ENCODE measurements at places on chromosomes 5 and 9.

DNA sequence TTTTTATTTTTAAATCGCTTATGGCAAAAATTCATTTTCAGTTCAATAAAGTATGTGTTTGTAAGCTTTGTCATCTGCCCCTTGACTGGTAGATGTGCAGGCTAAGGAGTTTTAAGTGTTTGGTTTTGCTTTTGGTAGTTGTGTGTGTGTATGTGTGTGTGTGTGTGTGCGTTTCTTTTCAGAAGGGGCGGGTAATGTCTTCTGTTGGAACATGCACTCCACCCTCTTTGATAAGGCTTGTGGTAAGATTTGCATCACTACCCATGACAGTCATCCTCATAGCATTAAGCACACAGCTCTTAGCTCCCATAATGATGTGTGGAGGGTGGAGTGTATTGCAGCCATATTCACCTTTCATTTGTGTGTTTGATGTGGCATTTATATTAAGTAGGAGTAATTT lies 92.1 kb upstream of the FSD1L start:
- peak; percentile 27 for DNase-seq

GRCh38 chr9:134325096-134325812 lies 1.0 kb upstream of the RXRA start:
- DNase-seq, result peak; percentile 37

DNA sequence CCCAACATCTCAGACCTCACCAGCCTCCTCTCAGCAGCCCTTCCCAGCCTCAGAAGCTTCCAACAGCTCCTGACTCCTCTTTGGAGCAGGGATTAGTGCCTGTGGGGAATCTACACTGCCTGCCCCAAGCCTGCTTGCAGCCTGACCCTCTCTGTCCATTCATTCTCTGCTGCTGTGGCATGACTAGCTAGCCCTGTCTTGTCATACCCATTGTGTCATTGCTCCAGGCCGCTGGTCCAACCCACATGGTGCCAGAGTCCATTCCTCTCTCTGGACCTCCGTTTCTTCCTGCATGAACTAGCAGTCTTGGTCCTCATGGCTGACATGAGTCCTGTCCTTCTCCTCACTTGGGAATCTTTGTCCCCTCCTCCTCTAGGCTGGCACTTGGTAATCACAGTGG lies 12.8 kb upstream of the RXRA start:
- no peak for DNase-seq

DNA sequence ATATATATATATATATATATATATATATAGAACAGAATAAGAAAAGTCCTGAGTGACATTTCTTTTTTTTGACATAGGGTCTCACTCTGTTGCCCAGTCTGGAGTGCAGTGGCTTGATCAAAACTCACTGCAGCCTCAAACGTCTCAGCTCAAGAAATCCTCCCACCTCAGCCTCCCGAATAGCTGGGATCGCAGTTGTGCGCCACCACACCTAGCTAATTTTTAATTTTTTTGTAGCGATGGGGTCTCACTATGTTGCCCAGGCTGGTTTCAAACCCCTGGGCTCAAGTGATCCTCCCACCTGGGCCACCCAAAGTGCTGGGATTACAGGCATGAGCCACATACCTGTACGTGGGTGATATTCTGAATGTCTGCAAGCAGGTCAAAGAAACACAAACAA lies 48.3 kb downstream of the SPRY4 start:
- no peak for DNase-seq

DNA sequence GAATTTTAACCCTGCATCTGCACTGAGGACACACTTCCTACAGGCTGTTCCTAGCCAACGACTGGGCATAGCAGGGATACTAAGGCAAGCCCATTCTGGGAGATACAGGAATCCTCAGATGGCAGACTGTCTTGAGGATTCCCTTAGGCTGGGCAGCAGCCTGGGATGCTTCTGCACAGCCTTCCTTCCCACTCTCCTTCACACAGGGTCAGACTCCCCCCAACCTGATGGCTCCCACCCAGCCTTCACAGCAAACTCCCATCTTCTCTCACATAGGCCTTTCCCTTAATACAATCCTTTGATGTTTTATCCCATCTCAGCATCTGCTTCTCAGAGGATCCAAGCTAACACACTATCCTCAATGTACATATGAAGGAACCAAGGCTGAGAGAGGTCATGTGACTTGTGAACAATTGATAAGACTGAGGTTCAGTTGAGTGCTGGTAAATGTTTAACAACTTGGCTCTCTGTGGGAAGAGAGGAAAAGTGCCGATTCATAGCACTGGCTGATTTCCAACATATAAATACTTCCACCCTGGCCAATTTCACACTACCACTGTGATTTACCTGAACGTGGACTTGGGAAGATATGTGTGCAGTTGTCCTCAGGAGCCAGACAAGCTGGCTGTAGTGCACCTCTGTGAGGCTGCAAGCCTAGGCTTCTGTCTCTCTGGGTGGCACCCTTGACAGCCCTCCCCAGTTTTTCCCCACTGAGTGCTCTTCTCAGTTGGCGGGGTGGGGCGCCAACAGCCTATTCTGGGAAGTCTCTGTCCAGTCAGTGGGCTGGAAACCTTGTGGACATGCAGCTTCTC lies 120.2 kb upstream of the TRIM32 start:
- no peak for DNase-seq

GRCh38 chr9:472479-473075 lies 257.9 kb downstream of the DOCK8 start:
- DNase-seq, result no peak

DNA sequence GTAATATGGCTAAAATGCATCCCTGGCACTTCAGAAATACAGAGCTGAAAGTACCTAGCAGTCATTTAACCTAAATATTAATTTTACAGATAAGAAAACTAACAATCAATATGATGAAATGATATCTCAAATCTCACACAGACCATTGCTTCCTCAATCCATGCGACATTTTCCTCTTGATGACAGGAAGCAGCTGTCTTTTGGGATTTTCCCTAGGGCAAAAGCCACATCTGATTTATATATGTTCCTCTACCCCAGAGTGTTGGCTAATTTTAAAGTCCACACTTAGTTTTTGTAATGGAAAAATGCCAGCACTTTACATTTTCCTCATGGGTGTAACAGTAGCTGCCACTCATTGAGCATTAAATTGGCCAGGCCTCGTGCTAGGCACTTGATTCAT lies 47.7 kb upstream of the ITGA1 start:
- DNase-seq, result no peak

DNA sequence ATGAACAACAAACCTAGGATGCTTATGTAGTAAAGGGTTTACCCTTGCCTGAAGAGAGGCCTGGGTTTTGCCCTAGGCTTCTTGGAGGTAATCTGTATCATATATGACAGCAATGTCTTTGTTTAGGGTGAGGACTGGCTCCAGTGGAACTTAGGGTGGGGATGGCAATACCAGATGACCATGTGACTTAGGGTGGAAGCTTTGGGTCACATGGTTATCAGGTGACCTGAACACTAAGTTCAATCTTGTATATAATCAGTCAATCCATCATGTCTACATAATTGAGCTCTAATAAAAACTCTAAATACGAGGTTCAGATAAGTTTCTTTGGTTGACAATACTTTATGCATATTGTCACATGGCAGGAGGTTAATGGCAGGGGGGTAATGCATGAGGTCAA lies 10.6 kb upstream of the PPP2R2B start:
- DNase-seq, result no peak

- no peak for DNase-seq
Measured at GRCh38 chr9:97387504-97387886, 24.4 kb upstream of the TDRD7 start.

DNA sequence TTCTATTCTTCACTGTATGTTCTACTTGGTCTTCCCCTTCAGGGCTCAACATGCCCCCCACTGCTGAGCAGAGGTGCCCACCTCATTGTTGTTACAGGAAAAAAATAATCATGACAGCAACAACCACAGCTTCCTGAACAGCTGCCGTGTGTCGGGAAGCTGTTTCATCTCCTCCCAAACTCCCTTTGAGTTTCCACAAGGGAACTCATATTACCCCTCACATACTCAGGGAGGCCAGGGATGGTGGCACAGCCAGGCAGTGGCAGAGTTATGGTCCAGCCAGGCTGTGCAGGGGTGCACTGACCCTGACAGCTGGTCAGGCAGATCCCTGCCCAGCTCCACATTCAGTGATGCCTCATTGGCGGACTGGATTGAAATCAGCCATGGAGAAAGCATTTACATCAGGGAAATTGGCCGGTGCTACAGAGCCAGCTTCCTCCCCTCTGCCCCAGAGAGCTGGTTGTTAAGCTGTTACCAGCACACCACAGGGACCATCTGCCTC lies 37.3 kb downstream of the SARDH start:
- peak; percentile 14 for DNase-seq

DNA sequence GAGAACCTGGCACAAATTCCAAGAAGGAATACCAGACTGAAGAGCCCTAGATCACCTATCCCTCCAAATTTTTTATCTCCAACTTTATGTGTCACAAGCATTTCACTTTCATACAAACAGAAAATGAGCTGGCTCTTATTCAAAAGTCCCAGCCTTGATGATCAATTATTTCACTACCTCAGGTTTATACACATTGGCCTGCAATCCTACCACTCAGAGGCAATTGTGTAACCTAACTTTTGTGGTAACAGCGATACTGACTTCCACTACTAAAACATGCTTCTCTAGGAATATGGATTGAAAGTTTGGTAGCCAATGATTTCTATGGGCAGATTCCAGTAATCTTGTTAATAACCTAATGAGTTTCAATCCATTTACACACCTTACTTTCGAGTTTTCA lies 10.5 kb downstream of the RNF38 start:
- DNase-seq, result no peak

DNA sequence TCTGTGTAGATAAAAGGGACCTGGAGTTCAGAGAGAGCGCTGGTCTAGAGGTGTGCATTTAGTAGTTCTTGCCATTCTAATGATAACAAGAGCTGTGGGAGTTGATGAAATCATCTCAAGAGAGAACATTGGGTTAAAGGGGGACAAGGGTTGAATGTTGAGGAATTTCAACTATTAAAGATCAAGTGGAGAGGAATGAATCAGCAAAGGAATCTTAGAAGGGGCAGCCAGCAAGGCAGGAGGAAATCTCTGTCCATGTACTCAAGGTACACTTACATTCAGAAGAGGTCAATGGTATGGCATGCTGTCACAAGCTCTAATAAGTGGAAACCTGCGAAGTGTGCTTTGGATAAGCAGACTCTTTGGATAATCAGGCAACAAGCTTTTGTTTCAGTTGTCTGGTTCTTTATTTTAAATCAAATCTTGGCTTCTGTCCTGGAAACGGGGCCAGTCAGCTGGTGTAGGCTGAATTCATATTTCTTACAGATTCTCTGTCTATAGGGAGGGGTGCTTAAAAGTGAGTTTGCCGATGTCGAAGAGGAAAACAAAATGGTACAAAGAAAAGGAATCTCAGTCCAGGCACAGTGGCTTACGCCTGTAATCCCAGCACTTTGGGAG lies 320.5 kb upstream of the CD180 start:
- DNase-seq, result no peak

DNA sequence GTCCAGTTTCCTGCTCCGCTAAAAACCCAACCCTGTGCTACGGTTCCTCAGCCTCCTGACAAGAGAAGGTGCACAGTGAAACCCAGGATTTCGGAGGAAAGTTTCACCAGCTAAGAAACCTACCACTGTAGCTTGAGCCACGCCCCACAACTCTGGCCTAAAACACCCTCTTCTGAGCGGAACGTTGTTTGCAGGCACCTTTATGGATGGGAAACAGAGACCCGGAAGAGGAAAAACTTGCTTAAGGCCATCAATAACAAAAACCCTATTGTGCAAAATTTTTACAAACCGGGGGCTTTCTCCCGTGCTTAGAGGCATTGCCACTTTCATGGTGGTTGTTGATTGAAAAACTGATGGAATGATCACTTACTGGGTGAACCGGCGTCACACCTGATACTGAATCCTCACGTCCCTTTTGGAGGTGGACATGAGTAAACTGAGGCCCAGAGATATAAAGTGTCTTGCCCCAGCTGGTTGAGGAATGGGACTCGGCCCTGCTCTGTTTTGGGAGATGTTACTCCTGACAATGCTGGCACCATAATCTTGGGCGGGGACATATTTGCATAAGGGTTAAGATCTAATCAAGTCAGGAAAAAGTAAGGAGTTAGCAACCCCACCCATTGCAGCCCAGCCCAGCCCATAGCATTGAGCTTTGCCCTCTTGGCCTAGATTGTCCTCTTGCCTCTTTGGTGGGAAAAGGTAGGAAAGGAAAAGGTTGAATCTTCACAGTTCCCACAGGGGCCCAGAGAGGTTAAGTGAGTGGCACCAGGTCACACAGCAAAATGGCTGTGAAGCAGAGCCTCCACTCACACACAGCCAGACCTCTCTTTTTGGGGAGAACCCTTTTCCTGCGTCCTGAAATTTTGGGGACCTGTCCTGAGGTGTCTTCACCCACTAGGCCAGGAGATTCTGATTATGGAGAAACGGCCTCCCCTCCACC lies 23.2 kb upstream of the PTGS1 start:
- DNase-seq, result no peak

- DNase-seq, result no peak
Measured at GRCh38 chr9:113393281-113393680, 7.8 kb downstream of the ALAD start.

- DNase-seq, result no peak
Measured at GRCh38 chr5:117263231-117263630, 688.6 kb upstream of the SEMA6A start.

DNA sequence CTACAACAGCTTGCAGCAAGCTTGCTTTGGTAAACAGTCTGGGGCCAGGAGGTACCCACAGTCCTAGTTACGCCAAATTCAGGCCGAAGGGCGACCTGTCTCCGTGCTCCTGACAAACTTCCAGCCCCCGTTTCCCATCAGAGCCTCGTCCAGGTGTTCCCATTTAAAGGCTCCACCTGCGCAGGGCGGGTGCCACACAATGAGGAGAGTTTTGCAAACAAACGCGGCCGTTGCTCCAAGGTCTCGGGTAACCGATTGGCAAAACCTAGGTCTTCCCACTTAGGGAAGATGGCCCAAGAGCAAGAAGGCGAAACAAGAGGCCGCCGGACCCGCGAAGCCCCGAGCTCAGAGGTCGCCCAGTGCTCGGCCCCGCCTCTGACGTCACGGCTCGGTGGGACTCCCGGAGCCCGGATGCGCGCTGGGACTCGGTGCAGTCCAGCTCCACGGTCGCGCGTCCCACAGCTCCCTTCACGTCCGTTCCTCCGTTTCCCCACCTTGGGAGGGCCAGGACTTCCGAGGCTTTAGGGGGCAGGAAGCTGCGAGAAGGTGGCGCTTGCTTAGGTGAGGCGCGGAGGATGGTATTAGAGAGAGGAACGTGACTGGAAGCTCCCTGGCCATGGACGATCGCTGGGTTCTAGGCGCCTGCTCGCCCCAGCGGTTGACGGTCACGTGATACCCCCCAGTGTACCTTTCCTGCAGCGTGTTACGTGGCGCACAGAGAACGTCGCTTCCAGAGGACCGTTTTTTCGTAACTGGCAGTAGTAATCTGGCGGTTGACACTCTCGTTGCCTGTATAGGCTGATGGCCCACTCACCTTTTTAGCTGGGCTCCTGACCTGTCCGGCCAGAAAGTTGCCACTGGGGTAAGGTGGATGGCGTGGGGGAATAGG lies 41.8 kb upstream of the KDM4C start:
- DNase-seq, result peak; percentile 78
